ENCODE measurements at places on chromosomes 7 and 10.

- no peak for DNase-seq
Measured at GRCh38 chr10:131183546-131184045, 127.9 kb downstream of the TCERG1L start.

DNA sequence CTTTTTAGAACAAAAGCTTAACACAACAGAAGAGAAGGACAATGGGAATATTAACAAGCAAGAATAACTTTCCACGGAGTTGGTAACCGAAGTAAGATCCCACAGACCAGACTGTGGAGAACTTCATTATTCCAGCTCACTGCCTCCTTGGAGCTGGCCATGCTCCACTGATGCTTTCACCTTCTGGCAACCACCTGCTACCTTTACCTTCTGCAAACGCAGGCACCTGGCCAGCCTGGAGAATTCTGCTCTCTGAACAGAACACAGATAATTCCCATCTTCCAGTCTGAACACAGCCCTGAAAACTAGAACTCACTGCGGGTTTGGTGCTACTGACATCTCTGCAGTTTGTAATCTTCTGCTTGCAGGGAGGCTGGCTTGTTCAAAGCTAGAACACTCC lies 66.5 kb downstream of the JAZF1 start:
- no peak for DNase-seq

DNA sequence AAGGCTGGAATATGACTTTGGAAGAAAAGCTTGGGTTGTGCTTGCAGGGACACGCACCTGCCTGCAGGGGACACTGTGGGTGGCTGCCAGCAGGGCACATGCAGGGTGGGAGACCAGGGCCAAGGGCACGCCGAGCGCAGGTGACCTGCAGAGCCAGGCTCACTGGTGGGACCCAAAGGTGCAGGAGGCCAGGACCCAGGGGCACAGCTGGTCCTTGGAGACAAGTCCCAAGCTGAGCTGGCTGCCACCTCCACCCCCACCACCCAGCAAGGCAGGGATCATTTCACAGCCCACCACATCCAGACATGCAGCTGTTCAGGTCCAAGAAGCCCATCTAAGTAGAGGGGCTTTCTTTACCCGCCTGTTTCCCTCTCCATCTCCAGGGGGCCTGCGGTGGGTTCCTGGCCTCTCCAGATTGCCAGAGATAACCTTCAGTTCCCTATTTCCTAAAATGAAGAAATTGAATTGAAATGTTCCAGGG lies 13.8 kb upstream of the CLIP2 start:
- DNase-seq, result no peak

GRCh38 chr10:60735244-60735643 lies 43.0 kb upstream of the CDK1 start:
- no peak for DNase-seq

- DNase-seq, result no peak
Measured at GRCh38 chr10:131125511-131126225, 185.9 kb downstream of the TCERG1L start.

DNA sequence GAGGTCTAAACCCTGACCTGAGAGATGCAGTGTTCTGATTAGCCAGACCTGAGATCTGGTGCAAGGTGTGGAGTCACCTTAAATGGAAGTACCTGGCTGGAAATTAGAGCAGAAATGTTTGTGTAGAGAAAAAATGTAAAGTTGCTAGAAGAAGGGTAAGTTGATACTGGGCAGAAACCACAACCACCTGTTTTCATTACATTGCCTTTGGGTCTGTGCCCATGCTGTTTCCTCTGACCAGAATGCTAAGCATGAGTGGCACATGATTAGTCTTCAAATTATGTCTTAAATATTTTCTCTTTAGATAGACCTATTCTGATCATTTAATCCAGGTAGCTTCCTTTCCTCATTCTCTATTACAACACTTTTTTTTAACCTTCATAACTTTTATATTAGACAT lies 69.0 kb downstream of the CASD1 start:
- DNase-seq, result no peak

DNA sequence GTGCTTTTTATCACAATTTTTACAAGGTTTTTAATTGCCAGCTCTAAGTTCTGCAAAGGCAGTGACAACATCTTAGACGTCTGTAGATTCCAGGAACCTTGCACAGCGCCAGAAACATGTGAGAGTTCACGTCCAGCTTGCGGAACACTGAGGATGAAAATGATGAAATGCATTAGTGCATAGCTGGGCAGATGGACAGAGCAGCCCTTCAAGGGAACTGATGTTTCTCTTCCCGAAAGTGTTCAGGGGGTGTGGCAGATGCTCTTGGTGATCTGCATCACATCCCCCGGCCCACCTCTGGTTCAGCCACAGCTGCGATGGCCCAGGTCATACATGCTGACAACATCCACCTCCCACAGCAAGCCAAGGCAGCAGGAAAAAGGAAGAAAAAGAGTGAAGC lies 40.9 kb downstream of the ITIH5 start:
- DNase-seq, result no peak

GRCh38 chr10:37857287-37858211 lies at the start of gene ZNF248:
Gene ZNF248, minus strand, starts transcription at chr10:37857610. Its CDS starts 1,300 bp downstream, at chr10:37856310.
- DNase-seq, result peak; percentile 87

- peak; percentile 19 for DNase-seq
Measured at GRCh38 chr10:129888784-129889616, 75.1 kb downstream of the EBF3 start.

DNA sequence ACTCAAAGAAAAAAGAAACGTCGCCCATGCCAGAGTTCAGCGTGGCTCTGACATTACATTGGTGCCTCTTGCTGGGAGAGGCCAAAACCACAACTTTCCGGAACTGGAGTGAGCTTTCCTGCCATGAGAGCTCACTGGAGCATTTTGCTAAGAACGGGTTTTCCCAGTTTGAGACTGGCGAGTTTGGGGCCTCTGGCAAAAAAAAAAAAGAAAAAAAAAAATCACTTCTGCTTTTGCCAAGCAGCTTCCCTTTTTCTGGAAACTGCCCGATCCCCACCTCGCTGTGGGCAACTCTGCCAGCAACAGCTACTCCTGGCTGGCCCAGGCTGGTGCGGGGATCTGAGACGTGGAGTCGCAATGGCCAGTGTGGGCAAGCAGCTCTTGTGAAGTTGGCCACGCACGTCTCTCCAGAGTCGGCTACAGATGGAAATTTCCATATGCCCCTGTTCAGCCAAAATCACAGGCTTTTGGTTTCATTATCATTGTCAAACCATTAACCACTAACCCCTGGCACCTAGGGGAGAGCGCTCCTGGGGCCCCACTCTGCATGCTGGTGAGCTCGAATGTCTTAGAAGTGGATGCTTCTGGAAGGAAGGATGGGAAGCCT lies 25.7 kb downstream of the PRKAG2 start:
- DNase-seq, result no peak

GRCh38 chr10:11297136-11297535 lies 279.5 kb downstream of the CELF2 start:
- DNase-seq, result no peak

- no peak for DNase-seq
Measured at GRCh38 chr10:26627324-26627723, 70.2 kb upstream of the PDSS1 start.

DNA sequence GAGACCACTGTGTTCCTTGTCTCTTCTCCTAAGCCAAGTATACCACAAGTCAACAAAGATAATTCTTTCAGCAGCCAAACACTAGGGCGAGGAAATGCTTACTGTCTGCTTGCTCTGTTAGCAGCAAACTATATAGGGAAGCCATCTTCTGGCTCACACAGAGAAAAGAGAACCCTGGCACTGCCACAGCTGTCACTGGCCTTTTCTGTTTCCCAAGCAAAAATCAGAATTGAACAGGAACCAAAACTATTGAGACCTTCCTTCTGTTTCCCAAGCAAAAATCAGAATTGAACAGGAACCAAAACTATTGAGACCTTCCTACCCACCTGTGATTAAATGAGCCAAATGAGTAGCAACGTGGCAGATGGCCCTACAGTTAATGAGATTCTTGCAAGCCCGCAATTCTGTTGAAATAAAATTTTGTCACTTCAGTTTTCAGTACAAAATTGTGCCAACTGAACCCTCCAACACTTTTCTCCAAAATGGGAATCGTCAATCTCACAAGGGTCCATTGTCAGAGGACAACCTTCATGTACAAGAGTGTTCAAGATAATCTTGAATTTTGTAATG lies 54.5 kb downstream of the LRRTM3 start:
- no peak for DNase-seq

- no peak for DNase-seq
Measured at GRCh38 chr10:78442836-78443550, 409.3 kb downstream of the RPS24 start.

DNA sequence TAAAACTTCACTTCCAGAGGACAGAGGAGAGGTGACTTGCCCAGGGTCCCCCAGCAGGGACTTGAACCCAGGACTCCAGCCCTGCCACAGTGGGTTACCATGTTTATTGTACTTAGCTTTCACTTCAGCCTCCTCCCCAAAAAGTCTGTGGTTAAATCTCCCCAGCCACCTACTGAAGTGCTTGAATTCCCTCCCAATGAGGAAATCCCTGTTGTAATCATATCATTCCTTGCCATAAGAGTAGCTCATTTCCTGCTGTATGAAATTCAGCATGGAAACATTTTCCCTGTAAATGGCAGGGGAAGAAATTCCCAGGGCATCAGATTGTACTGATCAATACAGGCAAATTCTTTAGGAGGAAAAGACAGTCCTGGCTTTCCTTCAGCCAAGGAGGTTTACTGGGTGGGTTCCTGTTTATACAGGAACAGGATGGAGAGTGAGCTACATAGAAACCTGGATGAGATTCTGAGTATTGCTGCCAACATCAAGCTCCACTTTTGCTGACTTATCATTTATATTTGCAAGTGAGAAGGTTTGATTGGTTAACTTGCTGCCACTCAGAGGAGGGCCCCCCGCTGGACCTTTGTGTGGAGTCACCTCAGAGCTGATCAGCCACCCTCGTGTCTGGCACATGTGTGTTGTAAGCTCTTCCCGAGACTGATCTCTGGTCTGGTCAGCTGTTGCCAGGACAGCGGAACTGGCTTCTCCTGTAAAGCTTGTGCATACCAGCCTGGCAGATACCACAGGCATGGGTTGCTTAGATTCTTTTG lies 16.4 kb upstream of the PDZD8 start:
- DNase-seq, result no peak

DNA sequence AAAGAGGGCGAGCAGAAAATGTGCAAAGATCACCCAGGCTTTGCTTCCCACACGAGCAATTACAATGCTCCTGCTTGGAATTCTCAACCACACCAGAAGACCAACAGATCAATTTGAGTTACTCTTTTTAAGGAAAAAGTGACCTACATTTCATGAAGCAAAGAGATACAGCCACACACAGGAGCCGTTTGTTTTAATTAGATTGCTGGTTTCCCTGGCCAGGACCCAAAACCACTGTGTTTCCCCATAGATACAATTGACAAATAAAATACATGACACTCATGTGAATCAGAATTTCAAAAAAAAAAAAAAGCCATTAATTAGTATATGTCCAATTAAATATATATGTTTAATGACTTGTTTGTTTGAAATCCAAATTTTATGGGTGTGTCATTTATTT lies 458.3 kb downstream of the PLXDC2 start:
- no peak for DNase-seq

- no peak for DNase-seq
Measured at GRCh38 chr7:155392726-155393570, 65.0 kb upstream of the EN2 start.

DNA sequence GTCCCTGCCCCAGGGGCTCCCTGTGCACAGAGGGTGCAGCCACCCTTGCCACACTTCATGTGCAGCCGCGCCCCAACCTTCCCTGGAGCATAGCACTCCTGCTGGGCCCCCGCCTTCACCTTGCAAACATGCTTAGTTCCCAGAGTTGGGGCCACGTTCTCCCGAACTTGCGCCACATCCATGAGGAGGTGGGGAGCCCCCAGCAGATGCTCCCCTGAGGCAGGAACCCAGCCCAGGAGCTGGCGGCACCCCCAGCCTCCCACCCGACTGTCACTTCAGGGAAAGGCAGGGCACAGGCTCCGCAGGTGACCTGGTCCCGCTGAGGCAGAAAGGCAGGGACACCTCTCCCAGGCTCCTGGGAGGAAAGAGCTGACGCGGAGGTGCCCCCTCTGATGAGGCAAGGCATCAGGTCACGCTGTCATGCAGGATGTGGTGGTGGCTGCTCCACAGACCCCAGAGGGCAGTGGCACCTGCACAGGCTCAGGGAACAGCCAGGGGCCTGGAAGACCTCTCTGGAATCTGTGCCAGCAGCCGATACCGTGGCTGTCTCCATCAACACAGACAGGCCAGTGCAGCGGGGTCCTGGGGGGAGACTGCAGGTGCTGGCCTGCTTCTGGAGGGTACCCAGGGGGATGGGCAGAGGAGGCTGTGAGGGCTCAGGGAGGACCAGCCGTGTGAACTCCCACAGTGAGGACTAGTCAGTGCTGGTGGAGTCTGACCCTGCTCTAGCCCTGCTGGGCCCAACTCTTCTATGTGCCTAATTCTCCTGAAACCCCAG lies 221.3 kb downstream of the MAD1L1 start:
- DNase-seq, result no peak

DNA sequence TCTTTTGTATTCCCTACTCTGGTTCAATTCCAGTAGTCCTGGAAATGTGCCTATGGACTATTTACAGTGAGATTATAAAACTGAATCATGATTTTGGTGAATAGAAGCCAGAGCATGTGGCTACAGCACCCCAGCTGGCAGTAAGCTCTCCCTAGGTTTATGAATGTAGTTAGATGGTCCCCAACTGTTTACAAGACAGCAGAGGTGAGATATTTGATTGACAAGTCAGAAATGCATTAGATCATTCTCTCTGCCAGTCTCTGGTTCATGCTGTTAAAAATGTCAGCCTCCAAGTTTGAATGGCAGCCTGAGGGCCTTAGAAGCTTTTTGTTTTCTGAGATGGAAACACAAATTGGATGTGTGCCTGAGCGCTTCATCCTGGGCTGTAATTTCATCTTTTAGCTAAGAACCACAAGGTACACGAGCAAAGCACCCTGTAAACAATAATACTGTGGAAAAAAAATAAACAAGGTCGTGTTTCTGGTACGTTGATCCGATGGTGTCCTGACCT lies 85.0 kb downstream of the BTRC start:
- DNase-seq, result no peak

GRCh38 chr10:63436225-63436624 lies 29.6 kb downstream of the JMJD1C start:
- no peak for DNase-seq

GRCh38 chr10:31069411-31069810 lies 37.7 kb upstream of the ZNF438 start:
- DNase-seq, result no peak

DNA sequence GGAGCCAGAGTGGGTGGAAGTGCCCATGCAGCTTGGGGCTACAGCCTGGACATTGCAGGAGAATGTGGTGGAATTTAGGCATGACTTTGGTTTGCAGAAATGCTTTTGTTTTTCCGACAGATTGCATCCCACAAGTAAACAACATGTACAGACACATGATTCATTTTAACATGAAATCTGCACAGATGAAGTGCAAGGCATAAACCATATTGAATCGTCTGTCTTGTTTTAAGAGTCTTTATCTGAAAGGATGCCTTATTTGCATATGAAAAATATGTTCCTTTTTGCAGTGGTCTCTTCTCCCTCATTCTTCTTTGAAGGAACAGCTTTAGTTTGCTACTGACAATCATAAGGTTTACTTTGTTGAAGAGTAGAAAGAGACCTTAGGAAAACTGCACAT lies 94.9 kb downstream of the NXPH1 start:
- DNase-seq, result no peak
